ENCODE measurements at places on chromosomes 4 and X.

DNA sequence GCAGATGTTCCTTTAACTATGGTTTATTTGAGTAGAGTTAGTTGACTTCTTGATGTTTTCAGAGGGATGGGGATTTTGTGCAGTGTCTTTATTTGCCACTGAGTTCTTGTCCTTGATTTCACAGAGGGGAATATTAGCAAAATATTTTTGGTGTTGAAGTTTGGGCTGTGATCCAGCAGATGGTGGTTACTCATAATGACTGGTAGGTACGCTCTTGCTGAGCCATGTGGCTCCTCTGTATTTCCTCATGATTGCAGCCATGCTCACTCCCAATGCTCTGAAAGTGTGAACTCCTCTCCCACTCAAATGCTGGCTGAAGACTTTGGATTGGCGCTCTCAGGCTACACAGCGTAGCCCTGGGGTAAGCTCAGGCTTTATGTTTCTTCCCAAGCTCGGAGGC is 77.7 kb downstream of the KLF8 start:
- DNase-seq = no peak

- no peak for DNase-seq
Observed at GRCh38 chr4:39446483-39446841, 12.3 kb downstream of the RPL9 start.

DNA sequence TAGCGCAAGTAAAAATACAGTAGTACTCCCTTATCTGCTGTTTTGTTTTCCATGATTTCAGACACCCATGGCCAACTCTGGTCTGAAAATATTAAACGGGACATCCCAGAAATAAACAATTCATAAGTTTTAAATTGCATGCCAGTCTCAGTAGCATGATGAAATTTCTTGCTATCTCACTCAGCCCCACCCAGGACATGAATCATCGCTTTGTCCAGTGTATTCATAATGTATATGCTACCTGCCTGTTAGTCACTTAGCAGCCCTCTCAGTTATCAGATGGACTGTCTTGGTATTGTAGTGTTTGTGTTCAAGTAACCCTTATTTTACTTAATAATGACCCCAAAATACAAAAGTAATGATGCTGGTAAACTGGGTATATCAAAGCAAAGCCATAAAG is 158.2 kb upstream of the DDIT4L start:
- peak; percentile 77 for DNase-seq

DNA sequence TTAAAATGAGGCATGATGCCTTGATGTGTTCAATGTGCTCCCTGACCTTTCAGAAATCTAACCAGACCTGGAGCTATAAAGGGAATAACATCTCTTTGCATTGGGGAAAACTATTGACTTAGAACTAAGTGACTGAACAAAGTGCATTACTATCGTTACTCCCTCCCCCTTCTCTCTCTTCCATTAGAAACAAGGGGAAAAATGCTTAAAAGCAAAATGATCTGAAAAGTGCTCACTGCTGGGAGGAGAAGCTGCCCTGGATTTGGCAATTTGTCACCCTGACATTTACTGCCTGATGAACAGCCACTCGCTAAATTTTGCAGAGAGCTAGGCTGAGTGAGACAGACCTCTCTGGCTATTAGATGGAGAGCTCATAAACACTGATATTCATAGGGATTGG is 48.6 kb upstream of the PARM1 start:
- no peak for DNase-seq

- no peak for DNase-seq
Observed at GRCh38 chr4:128572778-128573241, 236.7 kb upstream of the JADE1 start.

GRCh38 chr4:100984901-100985300 is 362.4 kb downstream of the PPP3CA start:
- peak; percentile 26 for DNase-seq

- DNase-seq = no peak
Observed at GRCh38 chr4:55757356-55757952, 62.1 kb upstream of the EXOC1L start.

GRCh38 chrX:7941390-7942042 is 14.3 kb upstream of the PNPLA4 start:
- DNase-seq = no peak

- DNase-seq = no peak
Observed at GRCh38 chr4:72405417-72405816, 163.6 kb downstream of the ADAMTS3 start.

DNA sequence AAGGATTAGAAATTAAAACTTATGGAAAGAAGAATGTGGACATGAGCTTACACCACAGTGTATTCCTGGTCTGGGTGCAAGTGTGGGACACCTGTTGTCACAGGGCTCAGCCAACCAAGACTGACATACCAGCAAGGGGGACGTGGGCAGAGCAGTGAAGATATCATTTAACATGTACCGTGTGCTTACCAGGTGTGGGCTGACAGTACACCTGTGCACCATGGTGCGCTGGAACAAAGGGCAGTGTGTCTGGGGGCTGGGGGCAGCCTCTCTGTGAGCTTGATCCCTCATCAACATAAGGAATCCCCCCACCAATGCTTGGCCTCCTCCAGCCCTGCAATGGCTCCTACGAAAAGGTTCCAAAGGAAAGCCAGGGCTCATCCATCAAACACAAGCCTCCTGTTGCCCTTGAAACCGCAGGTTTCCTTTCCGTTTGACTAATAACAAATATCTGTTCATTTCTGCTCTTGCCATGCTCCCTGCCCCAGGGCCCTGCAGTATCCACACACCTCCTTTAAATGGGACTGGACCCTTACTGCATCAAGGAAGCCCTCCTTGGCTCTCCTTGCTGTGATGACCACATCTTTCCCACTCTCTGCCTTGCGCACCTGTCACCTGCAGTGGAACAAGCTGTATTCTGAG is 16.7 kb downstream of the EVC2 start:
- DNase-seq = no peak

- DNase-seq = no peak
Observed at GRCh38 chr4:4379540-4380087, 7.3 kb upstream of the NSG1 start.

- no peak for DNase-seq
Observed at GRCh38 chrX:120446498-120446897, 22.6 kb downstream of the LAMP2 start.

DNA sequence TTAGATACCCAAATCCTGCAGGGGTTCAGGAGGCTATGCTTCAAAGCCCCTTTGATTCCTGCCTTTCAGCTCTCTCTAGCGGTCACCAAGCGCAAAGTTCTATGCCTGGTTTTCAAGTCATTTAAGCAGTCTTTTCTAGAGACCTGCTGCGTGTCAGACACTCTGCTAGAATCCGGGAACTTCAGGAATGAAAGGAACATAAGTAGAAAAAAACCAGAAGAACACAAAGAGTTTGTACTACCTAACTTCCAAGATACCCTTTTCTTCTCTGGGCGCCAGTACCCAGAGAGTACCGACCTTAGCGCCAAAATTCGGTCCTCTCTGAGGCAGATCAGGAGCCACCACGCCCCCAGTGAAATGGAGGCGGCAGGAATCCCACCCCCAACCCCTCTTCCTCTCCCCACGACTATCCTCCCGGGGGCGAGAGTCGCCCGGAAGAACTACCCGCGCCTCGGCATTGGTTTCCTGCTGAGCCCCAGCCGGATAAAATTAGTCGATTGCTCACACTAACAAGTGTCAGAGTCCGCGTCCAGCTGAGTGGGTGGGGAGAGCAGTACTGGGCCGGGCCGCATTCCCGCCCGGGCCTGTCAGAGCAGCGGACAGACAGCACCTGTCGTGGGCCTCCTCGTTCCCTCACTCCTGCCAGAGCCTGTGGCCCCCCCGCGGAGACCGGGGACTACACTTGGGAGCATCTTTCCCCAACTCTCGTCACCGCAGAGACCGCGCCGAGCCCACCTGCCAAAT is 78.8 kb downstream of the RLIM start:
- DNase-seq = no peak

DNA sequence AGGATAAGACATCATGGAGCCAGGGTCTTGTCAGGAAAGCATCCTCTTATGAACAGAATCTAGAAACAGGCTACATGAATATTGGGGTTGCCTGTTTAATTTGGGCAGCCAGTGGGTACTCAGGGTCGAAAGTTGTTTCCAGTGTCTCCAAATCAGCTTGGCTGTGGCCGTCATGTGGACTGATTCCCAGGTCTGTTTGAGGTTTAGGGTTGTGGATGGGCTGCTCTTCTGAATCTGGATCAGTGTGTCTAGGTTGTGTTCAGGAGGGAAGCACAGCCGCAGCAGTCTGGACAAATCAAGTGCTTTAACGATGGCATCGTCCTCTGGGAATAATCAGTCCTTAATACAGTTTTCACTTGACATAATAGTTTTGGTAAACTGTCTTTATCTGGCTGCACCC is 94.3 kb downstream of the GATB start:
- DNase-seq = no peak

GRCh38 chrX:15301924-15302323 is 13.5 kb downstream of the ASB11 start:
- DNase-seq = no peak

DNA sequence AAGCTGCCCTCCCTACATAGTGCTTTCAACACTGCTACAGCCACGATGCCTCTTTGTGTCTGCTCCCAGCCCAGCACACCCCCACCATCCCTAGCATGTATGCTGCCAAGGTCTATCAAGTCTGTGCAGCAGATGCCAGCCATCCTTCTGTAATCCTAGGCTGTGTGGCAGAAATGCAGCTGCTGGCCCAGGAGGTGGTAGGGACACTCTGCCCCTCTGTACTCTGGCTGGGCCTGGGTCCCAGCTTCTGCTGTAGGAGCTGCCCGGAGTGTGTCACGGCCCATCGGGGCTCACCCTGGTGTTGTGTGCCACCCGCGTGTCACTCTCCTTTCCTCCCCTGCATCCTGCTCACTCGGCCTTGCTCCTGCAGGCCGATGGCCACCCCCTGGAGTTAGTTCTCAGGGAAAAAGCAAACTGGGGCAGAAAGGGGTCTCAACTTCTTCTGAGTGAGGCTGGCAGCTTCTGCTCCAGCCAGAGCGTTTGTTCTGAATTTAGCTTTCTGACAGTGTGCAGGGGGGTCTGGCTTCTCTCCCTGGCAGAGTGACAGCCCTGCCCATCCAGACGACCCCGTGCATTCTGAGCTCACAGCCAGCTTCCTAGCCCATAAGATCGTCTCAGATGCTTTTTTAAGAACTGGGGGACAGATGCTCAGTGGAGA is 22.7 kb downstream of the PSAPL1 start:
- DNase-seq = no peak

DNA sequence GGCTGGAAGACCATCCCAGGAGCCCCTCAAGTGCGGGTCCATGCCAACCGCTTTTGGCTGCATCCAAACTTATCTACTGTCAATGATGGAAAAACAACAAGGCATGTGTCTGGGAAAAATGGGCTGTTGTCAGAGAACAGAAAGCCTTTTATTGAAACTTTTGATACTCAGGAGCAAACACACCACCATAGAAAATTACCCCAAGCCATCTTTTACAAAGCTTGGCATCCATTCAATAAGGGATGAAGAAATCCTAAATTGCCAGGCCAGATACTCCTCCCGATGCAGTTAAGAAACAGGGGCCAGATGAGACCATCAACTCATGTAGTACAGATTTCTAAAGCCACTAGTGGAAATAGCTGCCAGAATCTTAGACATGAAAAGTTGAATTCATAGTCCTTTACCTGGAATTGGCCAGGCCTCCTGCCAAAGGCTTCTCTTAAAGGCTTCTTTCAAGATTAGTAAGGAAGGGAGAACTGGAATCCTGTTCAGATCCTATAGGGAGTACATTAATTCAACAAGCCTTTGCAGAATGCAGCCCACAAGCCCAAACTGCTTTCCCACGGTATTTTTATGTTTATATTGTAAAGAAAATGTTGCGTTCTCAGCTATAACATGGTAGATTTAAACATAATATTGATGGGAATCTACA is 145.4 kb upstream of the MAP3K15 start:
- no peak for DNase-seq

DNA sequence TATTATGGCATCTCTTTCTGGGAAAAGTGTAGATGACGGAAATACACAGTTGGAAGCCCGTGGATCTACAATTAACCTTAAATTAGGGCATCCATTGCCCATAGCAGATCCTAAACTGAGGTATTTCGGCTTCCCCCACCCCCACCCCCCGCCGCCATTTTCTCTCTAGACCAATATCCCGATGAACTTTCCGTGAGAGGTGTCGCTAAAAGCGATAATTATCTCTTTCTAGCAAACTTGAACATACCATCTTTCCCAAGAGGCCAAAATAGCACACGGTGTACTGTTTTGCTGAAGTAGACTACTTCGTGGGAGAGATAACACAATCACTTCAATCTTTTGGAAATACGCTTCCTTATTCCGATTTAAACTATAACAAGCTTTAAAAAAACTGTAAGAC is 554 bp downstream of the KLHL15 start:
- no peak for DNase-seq

DNA sequence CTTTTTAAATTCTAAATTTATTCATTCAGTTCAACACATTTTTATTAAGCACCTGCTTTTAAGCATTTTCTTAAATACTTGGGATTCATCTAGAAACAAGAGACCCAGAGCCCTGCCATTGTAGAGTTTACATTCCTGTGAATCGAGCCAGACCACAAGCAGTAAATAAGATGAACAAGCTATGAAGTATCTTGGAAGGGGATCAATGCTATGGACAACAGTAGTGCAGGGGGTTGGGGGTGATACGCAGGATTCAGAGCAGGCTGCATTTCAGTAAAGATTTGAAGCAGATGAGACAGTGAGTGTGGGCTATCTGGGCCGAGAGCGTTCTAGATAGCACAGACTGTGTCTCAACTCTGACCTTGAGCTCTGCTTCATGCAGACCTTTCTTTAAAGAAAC is 35.1 kb downstream of the CLDN22 start:
- DNase-seq = no peak

- no peak for DNase-seq
Observed at GRCh38 chr4:15784959-15785634, 7.0 kb downstream of the CD38 start.

DNA sequence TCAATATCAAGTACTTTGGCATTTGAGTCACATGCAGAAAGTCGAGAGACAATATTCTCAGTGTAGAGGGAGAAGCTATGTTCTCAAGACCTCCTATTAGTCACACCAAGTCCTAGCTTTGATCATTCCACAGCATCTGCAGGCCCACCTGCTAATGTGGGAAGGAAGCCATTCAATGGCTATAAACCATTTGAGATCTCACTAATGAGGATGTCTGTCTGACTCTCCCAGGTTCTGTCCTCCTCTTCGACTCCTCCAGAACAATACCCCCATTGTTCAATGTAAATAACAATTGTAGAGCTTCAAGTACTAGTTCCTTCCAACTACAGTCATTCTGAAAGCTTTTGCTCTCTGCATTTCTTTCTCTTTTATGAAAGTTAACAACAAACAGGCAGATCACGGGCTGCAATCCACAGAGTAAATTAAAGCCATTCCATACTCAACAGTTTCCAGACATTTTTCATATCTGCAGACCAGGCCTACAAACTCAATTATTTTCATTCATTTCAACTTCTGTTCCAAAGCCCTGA is 140.2 kb upstream of the EDNRA start:
- DNase-seq = no peak

DNA sequence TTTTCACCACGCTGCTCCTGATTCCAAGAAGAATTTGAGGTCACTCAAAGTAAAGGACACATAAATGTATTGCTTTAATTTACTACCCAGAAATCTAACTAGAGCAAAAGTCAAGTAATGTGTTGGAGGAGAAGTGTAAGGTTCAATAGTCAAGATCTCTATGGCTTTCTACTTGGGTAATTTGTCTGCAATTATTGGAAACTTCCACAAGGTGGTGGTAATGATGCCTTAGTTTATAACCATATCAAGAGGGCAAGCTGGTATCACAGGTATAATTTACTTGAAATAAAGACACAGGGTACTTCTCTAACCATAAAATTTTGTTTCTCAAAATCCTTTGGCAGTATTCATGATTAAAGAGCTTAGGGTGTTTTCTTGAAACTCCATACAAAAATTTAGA is 10.2 kb upstream of the GRIA3 start:
- no peak for DNase-seq

GRCh38 chr4:26058537-26058936 is 144.5 kb downstream of the SMIM20 start:
- no peak for DNase-seq

All from amniotic stem cell (primary cell).